Hindlimb muscle (tissue), 1 donor: ENCODE measurements at places on chromosomes 4 and X. TPM values are rescaled to one million over a fixed set of nuclear protein-coding genes. Genes with fewer than 3 reads are reported as not detected.

- DNase-seq: peak; percentile 27
Observed at GRCh38 chr4:18318682-18319388, 297.3 kb upstream of the LCORL start.

- DNase-seq: no peak
Observed at GRCh38 chr4:3219761-3220475, 29.0 kb upstream of the MSANTD1 start.

DNA sequence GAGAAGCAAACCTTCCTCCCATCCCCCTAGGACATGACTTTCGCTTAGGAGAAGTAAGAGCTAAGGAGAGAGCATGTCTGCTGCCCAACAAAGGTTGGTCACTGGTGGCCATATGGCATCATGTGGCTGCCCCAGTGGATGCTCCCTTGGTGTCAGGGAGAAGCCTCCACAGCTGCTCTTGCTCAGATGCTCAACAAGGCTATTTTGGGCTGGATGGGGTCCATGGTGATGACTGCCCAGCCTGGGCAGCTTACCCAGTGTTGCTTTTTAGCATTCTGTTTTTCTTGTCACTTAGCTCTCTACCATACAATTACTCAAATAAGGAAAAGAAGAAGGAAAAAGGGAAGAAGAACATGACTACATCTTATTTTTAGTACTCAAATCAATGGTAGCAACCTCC, 48.9 kb upstream of the PPARGC1A start:
- DNase-seq: no peak

GRCh38 chr4:26431461-26432180, 58.7 kb downstream of the CCKAR start:
- DNase-seq: no peak

The GAGE12E gene
- polyA plus RNA-seq: not detected

DNA sequence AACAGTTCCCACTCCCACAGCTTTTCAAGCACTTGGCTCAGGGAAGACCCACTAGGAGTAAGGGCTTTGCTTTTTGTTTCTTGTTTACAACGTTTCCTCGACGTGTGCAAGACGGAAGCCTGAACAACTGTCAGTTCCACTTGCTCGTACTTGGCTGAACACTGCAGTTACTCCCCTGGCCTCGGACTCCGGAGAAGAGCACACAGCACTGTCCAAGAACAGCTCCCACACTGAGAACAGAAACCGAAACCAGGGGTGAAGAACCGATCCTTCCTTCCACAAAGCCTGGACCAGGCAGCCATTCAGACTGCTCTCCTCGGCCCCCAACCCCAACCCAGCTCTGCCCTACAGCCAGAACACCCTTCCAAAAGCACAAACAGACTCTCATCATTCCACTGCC, 25.5 kb downstream of the IRF2 start:
- DNase-seq: peak; percentile 84

The KIT gene
- polyA plus RNA-seq: 7.6 TPM

DNA sequence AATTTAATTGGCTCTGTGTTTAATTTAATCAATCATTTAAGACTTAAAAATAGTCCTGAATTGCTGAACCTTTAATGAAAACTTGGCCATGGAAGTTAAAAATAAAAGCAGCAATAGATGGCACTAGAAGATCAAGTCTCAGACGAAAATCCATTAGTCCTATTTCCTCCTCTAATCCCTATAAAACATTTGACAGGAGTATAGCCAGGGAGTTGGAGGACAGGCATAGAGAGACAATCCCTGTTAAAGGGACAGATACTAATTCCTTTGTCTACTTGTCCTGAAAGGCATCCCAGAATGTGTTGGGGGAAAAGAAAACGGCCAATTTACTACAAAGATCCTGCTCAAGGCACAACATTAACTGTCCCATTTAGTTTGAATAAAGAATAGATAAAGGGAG, 276.3 kb upstream of the TACR3 start:
- DNase-seq: peak; percentile 4

DNA sequence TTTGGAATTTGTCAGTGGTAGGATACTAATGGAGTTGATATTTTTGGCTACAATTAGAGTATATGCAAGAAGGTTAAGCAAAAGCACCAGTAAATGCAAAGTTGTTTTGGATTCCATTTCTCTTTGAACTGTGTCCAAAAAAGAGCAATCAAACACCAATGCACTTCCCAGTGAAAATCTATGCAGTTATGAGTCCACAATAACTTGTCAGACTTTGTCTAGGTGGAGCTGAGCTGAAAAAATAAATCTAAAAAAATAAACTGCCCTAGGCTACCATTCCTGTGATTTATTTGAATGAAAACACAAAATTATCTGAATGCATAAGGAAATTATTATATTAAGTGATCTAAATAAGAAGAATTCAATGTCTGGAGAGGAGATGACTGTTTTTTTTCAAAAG, 37.0 kb upstream of the AREG start:
- no peak for DNase-seq
